Amniotic epithelial cell (primary cell): ENCODE measurements at places on chromosomes 12 and 14.

DNA sequence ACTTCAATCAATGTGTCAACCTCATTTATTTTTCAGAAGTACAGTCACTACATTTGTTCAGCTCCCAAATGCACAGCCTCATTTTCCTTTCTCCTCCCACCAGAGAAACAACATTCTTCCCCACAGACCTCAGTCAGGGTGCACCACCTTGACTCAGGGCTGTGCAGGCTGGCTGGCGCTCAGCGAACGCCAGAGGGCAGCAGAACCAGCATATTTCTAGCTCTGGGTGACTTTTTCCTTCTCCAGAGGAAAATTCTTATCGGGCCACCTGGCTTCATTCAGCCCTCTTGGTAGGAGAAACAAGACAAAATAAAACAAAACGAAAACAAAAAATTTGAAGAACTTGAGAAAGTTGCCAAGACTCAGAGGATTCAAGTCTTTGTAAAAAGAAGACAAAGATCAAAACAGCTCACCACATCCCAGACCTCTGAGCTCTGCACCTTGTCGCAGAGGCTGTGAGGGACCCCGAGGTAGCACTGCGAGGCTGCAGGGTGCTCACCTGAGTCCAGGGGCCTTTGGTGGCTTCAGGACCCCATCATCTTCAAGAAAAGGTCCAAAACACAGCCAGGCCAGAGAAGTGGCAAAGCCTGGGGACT, 33.7 kb downstream of the PAH start:
- peak; percentile 2 for DNase-seq

DNA sequence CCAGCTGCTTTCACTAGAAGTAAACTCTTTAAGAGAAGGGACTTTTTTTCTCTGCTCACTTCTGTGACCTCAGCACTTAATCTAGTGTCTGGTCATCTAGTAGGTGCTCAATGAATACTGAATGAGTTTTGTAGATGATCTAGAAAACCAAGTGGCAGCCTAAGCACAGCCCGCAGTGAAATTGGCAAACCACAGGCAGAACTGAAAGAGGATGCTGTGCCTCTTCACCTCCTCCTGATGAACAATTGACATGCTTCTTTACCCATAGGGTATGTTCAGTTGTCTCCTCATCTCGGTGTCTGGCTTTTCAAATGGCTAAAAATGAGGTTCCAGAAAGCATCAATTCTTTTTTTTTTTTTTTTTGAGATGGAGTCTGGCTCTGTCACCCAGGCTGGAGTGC, 399.5 kb downstream of the RMST start:
- DNase-seq, result no peak

GRCh38 chr12:103097496-103097895, 140.0 kb downstream of the ASCL1 start:
- DNase-seq, result no peak

- peak; percentile 26 for DNase-seq
Measured at GRCh38 chr12:106145539-106146447, 7.0 kb upstream of the NUAK1 start.

GRCh38 chr12:19120795-19121194, 8.7 kb upstream of the PLEKHA5 start:
- DNase-seq, result no peak

DNA sequence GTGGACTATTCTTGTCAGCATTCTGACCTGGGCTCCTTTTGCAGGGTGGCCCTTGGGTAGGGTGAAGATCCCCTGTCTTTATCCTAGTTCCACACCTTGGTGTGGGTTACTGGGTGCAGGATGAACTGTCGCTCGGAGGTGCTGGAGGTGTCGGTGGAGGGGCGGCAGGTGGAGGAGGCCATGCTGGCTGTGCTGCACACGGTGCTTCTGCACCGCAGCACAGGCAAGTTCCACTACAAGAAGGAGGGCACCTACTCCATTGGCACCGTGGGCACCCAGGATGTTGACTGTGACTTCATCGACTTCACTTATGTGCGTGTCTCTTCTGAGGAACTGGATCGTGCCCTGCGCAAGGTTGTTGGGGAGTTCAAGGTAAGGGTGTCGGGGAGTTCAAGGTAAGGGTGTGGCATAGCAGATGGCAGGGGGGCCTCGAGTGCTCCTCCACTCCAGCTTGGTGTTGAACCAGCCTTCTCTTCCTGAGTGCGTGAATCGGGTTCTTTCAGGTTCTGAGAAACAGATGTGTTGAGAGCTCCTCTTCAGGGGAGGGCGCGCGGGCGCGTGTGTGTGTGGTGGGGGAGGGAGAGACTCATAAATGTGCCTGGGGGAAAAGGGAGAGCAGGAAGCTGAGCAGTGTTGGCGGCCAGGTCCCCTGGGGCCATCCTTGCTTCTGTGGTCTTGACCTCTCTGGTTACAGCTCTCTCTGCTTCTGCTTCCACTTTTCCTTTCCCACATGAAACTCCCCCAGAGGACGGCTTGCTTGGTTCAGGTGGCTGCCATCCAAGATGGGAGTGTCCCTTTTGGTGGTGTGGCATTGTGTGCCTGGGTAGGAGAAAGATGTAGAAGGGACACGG, 4.0 kb downstream of the ATG101 start:
- DNase-seq, result no peak

DNA sequence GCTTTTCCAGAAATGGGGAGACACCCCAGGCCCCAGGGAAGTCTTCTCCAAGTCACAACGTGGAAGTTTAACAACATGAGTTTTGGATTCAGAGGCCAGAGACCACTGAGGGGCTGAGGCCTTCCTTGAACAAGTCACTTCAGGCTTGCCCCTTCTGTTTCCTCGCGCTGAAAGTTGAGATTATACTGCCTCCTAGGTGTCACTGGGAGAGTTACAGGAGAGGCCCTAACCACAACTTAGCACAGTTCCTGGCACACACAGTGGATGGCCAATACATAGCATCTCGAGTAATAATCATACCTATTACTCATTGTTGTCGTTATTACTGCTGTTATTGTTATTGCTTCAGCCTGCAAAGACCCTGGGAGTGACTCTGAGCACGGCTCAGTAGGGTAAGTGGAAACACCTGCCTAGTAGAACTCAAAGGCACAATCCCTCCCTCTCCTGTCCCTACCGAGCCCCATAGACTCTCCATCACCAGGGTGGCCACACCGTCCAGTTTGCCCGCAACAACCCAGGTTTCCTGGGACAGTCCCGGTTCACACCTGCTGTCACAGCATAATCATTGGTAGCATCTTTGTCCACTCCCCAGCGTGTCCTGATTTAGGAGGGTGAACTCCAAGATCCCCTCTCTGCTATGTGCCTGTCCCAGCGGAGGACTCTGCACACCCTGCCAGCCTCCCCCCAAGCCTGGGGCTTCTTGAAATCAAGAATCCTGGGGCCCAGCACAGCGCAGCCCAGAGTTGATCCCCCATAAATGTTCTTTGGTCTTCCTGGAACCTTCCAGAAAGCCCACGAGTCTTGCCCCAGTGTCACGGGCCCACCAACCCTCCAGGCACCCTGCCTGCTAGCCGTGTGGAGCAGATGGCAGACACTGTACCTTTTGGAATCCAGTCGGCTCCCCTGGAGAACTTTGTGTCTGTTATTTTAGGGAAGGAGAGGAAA, 85.0 kb downstream of the SYNE3 start:
- peak; percentile 29 for DNase-seq

DNA sequence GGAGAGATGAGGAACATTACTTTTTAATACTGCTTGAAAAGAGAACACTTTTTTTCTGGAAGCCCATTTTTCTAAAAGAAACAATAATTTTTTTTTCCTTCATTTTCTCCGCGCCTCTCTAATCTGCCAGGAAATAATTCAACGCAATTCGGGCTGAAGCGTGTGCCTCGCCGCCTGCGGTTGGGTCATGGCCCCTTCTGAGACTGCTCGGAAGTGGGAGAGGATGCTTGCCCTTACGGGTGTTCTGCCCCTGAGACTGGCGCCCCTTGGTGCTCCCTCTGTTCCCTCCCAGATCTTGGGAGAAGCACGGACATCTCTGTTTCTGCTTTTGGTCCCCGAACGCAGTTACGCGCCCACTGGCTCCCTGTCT, 332 bp upstream of the TBC1D30 start:
- DNase-seq, result no peak

GRCh38 chr14:24908592-24909236, 141.2 kb downstream of the STXBP6 start:
- peak; percentile 21 for DNase-seq

DNA sequence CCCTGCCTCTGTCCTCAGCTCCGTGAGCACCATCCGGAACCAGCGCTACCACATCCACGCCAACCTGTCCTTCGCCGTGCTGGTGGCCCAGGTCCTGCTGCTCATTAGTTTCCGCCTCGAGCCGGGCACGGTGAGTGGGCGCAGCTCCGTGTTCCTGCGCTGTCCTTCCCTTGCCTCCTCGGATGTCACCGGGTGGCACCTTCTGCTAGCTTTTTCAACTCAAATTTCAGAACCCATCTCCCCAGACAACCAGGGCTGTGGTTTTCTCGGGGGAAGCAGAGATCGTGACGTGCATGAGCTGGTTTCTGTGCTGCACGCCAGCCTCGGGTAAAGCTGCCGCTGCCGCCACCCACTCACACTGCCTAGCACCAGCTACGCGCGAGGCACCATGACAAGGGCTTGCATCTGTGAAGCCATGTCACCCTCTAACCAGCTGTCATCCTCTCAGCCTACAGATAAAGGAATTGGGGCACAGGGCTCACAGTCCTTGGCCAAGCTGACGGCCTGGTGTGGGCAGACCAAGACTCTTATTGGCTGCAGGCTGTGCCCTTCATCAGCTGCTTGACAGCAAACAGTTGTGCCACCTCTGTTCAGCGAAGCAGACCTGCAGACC, 152.1 kb downstream of the ADGRD1 start:
- no peak for DNase-seq

DNA sequence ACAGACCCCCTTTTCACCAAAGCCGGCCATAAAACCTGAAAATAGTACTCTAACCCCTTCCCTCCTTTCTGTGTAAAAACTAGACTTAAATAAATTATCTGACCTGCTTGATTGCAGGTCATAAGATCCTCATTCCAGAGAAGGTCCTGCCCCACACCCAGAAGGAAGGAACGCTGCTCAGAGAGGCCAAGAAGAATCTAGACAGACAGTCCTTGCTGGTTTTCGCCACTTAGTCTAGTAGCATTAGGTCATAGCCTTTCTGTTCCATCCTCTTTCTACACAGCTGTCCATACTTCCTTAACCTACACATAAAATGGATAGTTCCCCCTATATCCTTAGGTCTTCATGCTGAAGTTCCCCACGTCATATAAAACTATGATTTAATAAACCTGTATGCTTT, 83.7 kb upstream of the IGF1 start:
- no peak for DNase-seq

GRCh38 chr12:132238488-132238854, 90.9 kb downstream of the GALNT9 start:
- DNase-seq, result no peak

GRCh38 chr14:32203928-32204357, 874 bp upstream of the RNU6-8 start:
- no peak for DNase-seq

- no peak for DNase-seq
Measured at GRCh38 chr12:57821474-57822214, 3.1 kb upstream of the AVIL start.

DNA sequence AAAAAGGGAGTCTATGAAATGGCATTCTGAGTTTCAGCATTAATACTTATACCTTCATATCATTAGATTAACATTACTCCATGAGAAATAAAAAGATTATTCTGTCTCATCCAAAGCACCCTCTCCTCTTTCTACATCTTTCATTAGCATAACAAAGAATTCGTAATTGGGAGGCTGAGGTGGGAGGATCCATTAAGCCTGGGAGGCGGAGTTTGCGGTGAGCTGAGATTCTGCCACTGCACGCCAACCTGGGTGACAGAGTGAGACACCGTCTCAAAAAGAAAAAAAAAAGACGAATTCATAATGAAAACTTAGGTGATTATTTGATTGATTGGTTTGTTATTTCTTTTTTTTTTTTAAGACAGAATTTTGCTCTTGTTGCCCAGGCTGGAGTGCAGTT, 1.8 kb upstream of the CDK17 start:
- DNase-seq, result no peak

DNA sequence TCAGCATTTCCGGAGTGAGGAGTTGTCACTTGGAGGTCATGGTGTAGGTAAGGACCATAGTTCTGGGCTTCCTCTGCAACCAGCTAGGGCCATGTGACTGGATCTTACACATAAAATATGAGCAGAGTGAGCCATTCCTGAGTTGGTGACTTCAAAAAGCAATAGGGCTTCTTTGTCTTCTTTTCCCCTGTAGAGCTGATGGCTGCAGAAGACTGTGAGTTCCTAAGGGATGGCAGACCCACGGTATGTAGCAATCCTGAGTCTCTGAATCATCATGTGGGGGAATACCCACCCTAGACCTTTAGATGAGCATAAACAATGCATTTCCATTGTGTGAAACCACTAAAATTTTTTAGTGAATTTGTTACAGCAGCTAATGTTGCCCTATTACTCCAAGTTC, 151.1 kb upstream of the TBX3 start:
- DNase-seq, result peak; percentile 84

GRCh38 chr12:124745891-124746570, 117.6 kb downstream of the SCARB1 start:
- DNase-seq, result peak; percentile 90

DNA sequence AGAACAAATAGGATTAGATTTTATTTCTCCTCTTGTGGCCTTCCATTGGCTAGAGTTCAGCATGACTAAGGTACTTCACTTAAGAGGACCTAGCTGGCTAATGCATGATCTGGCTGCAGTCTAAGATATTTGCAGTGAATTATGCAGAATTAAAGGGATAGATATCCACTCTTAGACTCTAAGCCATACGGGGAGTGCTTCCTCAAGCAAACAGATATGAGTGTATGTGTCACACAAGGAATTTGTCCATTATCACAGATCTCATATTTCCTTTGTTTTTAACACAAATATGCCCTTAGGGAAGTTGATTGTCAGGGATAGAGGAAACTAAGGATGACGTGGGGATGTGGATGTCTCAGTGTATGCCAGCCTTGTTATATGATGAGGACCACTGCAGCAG, 88.1 kb upstream of the DHRS4 start:
- DNase-seq, result no peak

DNA sequence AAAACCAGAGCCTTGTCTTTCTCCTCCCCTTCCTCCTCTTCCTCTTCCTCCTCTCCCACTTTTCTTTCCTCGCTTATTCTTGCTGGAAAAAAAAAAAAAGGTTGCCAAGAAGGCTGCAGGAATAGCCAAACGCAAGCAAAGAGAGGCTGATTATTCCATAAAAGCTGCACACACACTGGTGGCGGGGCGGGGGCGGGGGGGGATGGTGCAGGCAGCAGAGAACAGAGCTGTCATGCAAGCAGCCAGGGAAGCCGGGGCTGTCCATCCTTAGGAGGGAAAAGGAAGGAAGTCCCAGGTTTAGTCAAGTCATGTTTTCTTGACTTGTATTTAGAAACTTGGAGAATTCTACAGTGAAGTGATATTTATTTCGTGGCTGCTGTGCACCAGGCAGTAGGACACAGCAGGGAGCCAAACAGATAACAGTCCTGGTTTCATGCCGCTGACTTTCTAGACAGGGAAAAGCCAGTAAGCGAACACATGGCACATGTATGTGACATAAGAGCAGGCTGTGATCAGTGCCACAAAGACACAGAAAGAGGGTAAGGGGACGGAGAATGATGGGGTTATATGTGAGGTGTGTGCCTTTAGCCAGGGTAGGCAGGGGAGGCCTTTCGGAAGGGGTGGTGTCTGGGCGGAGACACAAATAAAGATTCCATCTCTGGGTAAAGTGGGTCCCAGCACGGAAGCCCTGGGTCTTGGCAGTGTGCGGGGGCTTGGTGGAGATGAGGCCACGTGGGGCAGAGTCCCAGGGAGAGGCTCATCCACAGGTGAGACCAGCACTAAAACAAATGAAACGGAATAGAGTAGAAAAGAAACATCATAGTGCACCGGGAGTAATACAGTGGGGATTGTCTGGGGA, 56.6 kb upstream of the SCN8A start:
- no peak for DNase-seq
